Brain microvascular endothelial cell (primary cell): ENCODE measurements at places on chromosomes 3 and 15.

GRCh38 chr3:31946484-31947081 lies 34.5 kb downstream of the OSBPL10 start:
- no peak for DNase-seq

GRCh38 chr15:88635318-88635717 lies 3.5 kb upstream of the ISG20 start:
- DNase-seq, result no peak

GRCh38 chr3:105996781-105997180 lies 128.0 kb upstream of the CBLB start:
- no peak for DNase-seq

DNA sequence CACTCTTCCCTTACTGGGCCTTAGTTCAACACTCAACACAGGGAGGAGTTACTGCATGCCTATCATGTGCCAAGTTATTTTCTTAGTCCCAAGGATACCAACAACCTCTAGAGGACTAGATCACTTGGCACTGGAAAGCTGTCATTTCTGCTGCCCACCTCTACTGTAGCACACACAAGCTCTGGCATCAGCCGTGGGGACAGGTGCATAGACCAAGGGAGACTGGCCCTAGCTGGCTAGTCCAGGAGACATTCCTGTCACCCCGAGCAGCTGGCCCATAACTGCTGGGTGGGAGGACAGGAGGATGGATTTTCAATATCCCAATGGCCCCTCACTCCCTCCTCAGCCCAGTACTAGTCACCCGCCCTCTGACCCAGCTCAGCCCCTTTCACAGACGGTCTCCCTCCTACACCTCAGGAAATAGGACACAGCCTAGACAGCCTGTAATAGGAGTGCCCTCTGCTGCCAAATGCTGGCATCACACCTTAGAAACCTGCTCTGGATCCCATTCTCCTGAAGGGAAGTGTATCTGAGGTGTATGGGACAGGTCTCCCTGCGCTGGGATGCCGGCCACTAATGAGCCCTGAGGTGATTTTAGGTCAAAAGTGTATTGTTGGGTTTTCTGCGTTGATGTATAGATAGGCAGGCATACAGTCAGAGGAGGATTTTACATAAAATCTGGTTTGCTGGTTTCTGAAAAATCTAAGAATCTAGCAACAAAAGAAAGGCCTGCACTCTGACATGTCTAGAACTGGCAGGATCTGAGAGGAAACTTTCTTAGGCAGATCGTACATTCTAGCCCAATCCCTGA lies 3.4 kb upstream of the DZIP1L start:
- peak; percentile 79 for DNase-seq

- DNase-seq, result no peak
Observed at GRCh38 chr3:69915726-69916125, 83.8 kb upstream of the SAMMSON start.

- peak; percentile 88 for DNase-seq
Observed at GRCh38 chr3:93843981-93844380, 129.7 kb downstream of the PROS1 start.

DNA sequence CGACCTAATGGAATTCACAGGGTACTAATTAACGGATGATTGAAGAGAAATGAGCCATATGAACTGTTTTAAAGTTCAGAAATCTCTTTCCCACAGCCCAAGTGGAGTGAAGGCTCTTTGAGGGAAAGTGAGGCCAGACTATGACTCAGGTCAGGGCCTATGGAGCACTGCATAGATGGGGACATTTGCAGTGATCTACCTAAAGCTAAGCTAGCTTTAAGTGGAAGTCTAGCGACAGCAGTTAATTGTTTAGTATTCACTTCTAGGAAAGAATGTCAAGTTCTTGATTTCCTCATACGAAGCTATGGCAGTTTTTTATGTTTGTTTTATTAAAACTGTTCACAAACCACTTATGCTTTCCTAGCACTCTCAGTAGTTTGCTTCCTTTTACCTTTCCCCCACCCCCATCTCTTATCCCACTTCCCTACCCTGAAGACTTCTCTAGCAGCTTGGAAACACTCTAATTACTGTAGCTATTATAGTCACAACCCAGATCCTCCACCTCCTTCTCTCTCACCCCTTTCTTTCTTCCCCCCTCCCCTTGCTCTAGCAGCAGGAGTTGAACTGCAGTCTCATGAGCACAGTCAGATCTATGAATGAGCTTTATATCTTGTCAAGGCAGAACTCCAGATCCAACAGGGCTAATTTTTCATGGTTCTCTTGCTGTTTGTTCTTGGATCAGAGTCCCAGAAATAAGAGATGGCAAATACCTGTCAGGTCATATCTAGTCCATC lies 6.2 kb downstream of the ZNF609 start:
- no peak for DNase-seq

GRCh38 chr3:11335056-11335608 lies 62.9 kb downstream of the ATG7 start:
- DNase-seq, result peak; percentile 75

DNA sequence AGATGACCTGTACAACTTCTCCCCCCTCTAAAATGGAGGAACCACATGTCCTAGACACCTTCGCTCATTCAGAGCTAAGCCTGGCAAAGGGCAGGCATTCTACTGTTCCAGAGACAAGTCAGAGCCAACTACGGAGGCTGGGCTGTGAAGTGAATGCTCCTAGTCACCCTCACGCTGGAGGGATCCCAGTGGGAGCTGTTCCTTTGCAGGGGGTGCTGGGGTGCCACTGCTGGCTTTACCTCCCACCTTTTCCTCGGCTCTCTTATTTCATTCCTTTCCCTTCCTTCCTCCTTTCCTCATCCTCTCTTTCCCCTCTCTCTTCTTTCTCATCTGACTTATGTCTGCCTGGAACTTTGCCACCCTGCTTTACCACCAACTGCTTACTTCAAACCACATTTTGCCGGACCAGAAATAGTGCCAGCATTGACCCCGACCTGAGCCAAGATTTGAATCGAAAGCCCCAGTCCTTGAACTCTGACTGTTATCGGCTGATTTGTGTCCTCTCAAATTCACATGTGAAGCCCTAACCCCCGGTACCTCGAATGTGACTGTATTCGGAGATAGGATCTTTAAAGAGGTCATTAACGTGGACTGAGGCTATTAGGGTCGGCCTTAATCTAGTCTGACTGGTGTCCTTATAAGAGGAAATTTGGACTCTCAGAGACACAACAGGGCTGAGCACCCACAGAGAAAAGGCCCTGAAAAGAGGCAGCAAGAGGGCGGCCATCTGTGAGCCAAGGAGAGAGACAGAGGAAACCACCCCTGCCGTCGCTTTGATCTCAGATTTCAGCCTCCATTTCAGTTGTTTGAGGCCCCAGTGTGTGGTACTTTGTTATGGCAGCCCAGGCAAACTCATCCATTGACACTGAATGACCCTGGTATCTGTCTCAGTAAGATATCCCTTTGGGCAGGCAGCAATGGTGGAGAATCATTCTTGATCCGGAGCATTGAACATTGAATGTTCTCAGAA lies 31.3 kb upstream of the TBC1D21 start:
- DNase-seq, result no peak

GRCh38 chr15:79212589-79213157 lies 69.8 kb upstream of the ANKRD34C start:
- no peak for DNase-seq

GRCh38 chr3:190528706-190529105 lies 14.8 kb downstream of the IL1RAP start:
- DNase-seq, result no peak

GRCh38 chr3:66407611-66408218 lies 93.1 kb downstream of the LRIG1 start:
- DNase-seq, result no peak

DNA sequence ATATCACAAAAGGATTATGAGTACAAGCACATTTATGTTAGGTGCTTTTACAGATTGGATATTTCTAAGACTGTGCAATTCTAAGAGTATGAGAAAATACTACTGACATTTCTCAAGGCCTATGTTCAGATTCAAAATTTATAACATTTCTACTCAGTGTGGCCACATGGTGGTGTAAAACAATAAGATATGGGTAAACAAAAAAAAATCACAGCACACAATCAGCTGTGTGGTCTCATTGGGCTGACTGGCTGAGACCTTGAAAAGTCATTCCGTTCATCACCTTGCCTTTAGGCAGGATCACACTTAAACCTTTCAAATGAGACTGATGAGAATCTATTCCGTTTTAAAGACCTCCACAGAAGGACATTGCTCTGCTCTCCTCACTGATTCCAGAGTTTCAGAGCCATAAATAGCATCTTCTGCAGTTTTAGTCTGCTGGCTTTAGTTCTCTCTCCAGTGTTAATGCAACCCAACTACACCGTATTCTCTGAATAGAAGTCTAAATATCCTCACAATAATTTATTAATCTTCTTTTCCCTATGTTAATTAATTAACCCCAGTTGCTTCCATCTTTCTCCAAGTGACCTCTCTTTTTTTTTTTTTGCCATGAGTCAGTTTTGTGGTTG lies 158.2 kb downstream of the SPATA16 start:
- no peak for DNase-seq

- no peak for DNase-seq
Observed at GRCh38 chr3:11479221-11479620, 164.5 kb downstream of the VGLL4 start.

DNA sequence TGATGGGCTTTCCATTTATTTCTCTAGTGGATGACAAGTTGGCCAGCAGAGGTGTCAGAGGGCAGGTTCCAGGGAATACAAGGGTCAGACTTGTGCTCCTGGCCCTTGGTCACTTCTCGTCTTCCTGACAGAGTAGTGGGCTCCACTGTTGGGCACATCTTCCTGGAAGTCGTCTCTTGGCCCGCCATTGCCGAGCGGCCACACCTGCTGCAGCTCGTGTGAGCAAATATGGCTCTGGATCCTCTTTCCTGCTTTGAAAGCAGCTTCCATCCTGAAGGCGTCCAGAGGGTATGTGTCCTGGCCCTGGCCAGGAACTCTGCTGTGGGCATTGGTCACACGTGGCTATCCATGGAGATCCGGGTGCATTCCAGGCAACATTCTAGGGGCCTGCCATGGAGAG lies 100.2 kb downstream of the SNRPN start:
- DNase-seq, result no peak

GRCh38 chr15:55661428-55661827 lies 73.3 kb upstream of the PYGO1 start:
- peak; percentile 25 for DNase-seq

DNA sequence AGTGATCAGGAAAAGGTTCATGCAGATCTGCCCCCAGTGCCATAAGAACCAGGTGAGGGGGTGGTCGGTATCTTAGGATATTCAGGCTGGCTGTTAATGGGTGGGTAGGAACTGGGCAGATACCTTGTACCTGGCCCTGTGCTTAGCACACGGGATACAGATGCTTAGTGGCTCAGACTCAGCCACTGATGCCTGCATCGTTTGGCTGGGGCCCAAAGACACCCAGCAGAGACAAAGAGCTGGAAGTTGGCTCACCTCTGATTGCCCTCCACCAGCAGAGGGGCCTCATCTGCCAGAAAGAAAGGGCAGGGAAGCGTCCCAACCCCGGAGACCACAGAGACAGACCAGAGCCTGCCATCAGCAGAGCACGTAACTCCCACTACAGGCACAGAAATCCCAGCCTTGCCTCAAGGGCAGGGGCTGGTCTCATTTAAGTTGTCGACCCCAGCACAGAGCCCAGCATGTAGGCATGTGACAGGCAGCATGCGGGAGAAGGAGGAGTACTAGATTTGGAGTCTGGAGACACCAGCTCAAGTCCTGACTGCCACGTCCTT lies 64.1 kb upstream of the SLC6A1 start:
- DNase-seq, result no peak

DNA sequence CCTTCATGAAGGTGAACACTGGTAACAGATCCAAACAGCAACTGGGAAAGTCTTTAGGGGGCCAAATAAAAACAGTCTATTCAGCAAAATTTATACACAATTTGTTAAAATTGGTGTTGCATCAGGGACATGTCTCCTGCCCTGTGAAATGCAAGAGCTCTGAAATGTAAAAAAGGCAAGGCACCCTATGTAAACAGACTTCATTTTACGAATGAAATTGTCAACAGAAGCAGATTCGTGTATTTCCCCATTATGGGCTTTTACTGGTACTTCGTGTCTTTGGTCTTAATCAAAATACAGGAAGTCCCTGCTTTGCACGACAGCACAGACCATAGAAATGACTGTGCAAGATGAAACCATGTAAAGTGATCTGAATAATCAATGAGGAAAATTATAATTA lies 127.3 kb upstream of the THBS1 start:
- no peak for DNase-seq

DNA sequence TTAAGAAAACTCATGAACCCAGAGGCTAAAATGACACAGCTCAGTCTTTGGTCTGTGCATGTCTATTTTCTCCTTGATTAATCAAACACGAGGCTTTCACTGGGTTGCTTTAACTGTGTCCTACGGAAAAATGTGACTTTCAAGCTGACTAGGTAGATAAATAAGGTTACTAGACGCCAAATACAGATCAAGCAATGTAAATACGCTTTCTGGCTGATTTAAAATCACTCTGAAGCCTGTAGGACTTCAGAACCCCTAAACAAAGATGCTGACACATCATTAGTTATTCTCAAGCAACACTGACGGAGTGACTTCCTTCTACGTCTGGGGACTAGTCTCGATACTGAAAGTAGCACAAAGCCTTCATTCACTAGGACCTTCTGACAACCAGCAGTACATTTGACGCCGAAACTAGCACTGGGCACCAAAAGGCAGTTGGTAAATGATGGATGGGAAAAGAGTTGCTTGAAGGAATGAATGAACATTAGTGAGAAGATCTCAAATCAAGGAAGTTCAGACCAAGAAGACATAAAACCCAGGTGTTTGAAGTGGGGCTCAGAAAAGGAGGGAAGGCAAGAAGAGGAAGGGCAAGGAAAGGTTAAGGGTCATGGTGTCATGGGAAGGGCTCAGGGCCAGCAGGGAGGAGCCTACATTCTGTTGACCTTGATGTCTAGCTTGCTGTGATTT lies 67.1 kb upstream of the CDV3 start:
- DNase-seq, result no peak

DNA sequence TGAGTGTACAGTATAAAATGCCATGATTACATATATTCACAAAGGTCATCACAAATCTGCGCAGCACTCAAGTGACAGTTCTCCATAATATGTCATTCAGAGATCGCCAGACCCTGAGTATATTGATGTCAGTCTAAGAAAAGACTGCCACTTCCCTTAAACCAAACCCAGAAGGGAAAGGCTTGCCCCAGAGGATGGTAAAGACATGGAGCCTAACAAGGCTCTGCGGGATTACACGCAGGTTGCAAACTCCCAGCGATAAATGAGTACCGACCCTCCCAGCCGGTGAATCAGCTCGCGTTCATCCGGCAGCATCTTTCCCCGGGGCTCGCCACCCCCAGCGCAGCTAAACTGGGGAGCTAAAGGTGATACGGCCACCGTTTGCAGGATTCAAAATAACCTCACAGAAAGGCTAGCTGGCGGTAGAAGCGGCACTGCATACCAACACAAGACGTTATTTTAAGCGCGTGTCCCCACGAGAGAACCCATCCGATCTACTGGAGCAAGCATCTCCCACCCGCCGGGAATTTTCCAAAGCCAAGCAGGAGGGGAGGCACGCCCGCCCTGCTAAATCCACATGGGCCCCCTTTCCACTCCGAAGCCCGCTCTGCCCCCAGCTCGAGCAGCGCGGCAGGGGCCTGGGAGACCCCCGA lies 643 bp downstream of the MYO5A start:
- DNase-seq, result peak; percentile 31

- peak; percentile 79 for DNase-seq
Observed at GRCh38 chr3:172323894-172324610, 124.2 kb downstream of the GHSR start.
